ENCODE measurements at places on chromosomes 4 and X.

- DNase-seq, result no peak
These were observed 3.9 kb upstream of the HAUS7 start for GRCh38 chrX:153474266-153474665.

DNA sequence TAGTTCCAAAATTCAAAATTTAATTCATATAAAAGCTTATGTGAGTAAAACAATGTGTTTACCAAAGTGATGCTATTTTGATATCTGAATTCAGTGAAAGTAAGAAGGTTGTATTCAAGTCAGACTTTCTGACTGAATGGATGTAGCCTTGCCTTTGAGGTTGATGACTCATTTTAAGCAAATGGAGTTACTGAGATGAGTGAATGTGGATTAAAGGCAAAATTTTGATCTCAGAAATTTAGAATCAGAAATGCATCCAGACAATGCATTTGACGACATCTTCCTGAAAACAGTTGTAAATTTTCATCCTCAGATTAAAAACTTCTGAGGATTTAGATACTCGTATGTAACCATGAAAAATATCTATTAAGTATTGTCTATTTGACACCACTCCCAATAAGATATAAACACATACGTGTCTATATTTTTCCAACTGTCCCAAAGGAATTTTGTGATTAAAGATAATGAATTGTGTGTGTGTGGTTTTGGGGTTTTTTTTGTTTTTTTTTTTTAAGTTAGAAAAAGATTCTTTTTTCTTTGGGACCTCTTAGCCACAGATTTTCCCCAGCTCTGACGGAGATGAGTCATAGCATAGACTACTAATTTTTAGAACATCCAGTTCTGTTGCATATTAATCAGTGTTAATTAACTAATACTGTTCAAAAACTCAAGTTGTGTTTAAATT is 34.4 kb downstream of the NFKB1 start:
- DNase-seq, result no peak

DNA sequence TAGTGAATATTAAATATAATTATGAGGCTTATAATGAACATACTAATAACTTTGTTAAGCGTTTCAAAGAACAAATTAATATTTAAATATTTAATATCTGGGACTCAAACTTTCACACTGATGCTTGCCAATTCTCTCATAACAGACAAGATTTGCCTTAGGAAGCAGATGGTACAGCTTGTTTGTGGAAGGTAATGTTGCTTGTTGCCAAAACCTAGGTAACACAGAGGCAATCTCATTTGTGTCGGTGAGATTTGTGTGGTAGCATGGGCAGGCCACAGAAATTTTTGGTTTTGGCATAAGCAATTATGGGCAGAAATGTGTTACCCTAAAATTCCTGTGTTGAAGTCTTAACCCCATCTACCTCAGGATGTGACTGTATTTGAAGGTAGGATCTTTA is 114.9 kb upstream of the AFF2 start:
- DNase-seq, result no peak

- DNase-seq, result no peak
These were observed 9.6 kb downstream of the KDM6A start for GRCh38 chrX:44882635-44883034.

DNA sequence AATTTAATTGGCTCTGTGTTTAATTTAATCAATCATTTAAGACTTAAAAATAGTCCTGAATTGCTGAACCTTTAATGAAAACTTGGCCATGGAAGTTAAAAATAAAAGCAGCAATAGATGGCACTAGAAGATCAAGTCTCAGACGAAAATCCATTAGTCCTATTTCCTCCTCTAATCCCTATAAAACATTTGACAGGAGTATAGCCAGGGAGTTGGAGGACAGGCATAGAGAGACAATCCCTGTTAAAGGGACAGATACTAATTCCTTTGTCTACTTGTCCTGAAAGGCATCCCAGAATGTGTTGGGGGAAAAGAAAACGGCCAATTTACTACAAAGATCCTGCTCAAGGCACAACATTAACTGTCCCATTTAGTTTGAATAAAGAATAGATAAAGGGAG is 276.3 kb upstream of the TACR3 start:
- DNase-seq, result no peak

DNA sequence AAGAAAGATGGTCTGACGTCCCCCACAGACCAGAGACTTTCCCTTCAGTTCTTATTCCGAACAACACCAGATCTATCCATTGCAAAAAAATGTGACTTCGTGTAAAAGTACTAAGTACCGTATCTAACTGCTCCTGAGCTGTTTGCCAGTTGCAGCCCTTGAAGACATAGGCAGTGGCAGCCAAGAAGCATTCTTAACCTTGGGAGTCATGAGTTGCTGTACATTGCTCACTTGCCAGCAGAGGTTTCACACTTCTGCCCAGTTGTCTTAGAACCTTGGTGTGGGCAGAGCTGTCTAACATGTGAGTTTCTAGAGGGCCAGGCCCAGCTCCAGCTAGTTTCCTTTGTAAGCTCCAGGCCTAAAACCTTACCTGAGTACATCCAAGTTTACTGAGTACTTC is 10.5 kb upstream of the CHRDL1 start:
- no peak for DNase-seq

- no peak for DNase-seq
These were observed 116.6 kb upstream of the DIAPH2 start for GRCh38 chrX:96568071-96568470.

- peak; percentile 15 for DNase-seq
These were observed 1.5 kb downstream of the CCNG2 start for GRCh38 chr4:77158487-77158861.

DNA sequence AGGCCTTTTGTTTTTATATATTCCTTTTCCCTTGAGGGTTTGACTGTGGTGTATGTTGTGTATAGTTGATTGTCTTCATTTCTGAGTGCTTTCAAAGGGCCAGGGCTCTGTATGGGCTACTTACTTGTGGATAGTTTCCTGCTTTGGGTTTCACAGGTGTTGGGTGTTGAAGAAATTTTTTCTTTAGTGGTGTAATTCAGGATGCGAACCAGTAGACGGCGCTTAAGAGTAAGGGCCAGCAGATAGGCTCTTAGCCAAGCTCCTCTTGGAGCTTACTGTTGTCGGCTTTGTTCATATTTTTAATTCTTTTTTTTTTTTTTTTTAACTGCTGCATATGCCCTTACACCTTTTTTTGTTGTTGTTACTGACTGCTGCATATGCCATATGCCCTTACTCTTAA is 276.3 kb upstream of the GALNT7 start:
- DNase-seq, result no peak

GRCh38 chr4:155759372-155760252 is 791 bp downstream of the GUCY1B1 start:
- DNase-seq, result peak; percentile 11

GRCh38 chr4:151658959-151659600 is 101.7 kb downstream of the GATB start:
- DNase-seq, result no peak

- DNase-seq, result no peak
These were observed 33.2 kb upstream of the OCIAD2 start for GRCh38 chr4:48939785-48940184.

- DNase-seq, result no peak
These were observed 118.8 kb downstream of the SMIM20 start for GRCh38 chr4:26032630-26033317.

DNA sequence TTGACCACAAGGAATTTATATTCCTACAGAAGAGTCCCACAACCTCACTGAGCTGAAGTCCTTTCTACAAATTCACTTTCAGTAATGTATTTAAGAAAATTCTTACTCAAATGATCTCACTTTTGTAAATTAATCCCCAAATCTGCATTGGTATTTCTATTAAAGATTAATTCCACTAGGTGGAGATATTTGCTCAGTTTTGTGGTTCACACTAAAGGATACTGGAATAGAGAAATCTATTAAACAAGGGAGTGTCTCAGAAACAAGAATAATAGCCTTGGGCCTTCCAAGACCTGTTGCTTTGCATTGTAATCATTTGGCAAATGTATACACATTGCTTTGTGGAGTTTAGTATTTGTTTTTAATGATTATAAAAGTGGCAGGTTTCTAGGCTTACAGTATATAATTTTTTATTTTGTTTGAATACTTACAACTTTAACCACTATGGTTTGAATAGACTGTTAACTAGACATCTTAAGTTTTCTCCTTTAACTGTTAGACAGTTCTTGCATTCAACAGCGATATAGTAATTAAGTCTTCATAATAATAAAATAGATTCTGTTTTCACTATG is 25.9 kb downstream of the CFAP299 start:
- no peak for DNase-seq

GRCh38 chrX:145687146-145687545 is 130.5 kb upstream of the SLITRK2 start:
- DNase-seq, result no peak

DNA sequence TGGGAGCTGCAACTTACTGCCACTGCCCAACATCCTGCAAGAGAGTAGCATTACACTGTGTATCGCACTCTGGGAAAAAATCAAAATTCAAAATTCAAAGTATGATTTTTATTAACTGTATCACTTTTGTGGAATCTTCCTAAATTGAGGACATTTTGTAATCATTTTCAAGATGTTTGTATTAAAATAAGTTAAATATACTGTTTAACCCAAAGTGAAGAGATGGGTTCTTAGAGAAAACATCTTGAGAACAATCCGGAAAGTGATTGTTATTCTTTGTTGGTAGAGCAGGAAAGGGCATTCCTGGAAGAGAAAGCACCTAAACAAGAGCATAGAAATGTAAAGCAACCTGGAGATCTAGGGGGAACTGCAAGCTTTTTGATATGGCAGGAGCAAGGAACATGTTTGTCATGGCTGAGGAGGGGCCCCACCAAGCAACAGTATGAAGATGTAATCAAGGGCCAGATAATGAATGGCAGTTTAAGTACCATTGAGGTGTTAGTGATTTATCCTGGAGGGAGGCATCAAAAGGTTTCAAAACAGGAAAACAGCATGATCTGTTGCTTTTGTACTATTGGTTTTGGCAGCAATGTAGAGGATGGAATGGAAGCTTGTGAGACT is 14.1 kb upstream of the SEC24D start:
- no peak for DNase-seq

Measured in activated CD4-positive, alpha-beta T cell treated with anti-CD3 and anti-CD28 coated beads for 48 hours (primary cell).